H4 (cell line): ENCODE measurements at places on chromosomes 16 and 17.

- DNase-seq, result no peak
These were observed 383.9 kb downstream of the WWOX start for GRCh38 chr16:78483124-78483992.

DNA sequence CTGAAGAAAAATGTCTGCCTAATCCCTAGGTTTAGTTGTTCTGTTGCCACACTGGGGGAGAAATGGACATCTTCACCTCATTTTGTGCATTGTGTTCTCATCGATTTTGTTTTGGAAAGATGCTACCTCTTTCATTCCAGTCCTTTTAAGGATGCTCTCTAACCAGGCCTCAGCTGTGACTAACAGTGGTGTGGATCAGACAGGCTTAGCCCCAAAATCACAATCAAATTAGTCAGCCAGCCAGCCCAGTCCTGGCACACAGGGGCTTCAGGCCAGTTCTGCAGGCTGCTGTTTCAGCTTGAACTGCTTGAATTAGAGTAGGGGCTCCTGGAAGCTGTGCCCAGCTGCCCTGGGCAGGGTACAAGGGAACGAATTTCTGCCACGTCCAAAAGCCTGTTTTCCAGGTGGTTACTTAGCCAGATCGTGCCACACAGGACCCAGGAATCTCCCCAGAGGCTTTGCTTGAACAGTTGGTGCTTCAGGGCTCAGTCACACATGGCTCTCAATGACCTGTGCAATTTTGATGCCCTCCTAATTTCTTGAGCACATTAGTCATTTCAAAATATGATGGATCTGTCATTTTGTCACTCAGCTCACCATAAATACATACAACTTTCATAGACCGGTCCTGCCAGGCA is 60.7 kb downstream of the CLEC16A start:
- no peak for DNase-seq

GRCh38 chr16:23597003-23597756 is 1.1 kb upstream of the NDUFAB1 start:
- DNase-seq, result peak; percentile 11

- DNase-seq, result no peak
These were observed 12.7 kb upstream of the SPNS2 start for GRCh38 chr17:4485676-4486646.

- peak; percentile 94 for DNase-seq
These were observed 14.0 kb upstream of the MPRIP start for GRCh38 chr17:17028059-17028877.

GRCh38 chr17:10197721-10198508 is 491 bp downstream of the GAS7 start:
- DNase-seq, result no peak

DNA sequence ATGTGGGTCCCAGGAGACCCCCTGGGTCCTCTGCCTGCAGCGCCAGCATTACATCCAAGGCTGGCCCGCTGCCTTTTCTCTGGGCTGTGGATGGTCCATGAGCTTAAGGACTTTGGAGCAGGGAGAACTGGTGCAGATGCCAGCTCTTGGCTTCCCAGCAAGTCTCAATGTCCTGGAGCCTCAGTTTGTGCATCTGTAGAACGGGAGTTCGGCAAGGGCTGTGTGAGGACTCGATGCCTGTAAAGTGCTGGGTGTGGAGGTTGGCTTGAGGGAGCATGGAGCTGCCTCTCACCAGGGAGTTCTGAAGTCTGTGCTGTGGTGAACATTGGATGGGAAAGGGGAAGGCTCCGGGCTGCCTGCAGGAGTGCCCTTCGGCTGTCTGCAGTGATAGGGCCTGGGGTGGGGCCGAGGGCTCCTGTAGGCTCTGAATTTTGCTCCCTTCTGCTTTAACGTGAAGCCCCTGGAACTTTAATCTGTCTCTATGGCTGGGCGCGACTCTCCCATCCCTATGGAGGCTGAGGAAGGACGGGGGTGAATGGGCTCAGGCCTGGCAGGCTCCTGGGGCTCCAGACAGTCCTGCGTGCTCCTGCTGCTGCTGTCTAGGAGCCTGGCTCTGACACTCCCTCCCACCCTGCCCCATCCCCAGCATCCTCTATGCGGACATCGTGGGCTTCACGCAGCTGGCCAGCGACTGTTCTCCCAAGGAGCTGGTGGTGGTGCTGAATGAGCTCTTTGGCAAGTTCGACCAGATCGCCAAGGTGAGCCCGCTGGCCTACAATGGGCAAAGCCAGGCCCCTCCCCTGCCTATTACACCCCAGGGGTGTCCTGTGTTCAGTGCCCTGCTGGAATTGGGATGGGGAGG is 27.9 kb downstream of the ADCY7 start:
- DNase-seq, result no peak

DNA sequence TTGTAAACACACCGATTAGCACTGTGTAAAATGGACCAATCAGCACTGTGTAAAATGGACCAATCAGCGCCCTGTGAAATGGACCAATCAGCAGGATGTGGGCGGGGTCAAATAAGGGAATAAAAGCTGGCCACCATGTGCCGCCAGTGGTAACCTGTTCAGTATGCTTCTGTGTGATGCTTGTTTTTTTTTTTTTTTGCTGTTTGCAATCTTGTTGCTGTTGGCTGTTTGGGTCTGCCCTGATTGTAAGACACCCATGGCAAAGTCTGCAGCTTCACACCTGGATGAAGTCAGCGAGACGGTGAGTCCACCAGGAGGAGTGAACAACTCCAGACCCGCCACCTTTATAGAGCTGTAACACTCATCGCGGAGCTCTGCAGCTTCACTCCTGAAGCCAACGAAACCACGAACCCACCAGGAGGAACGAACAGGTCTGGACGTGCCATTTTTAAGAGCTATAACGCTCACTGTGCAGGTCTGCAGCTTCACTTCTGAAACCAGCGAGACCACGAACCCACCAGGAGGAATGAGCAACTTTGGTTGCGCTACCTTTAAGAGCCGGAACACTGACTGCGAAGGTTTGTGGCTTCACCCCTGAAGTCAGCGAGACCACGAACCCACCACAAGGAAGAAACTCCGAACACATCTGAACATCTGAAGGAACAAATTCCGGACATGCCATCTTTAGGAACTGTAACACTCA is 85.0 kb upstream of the MED9 start:
- DNase-seq, result no peak

GRCh38 chr17:78433013-78433727 is 54.7 kb downstream of the PGS1 start:
- no peak for DNase-seq

GRCh38 chr17:81386646-81387099 is 8.6 kb upstream of the BAHCC1 start:
- DNase-seq, result no peak

DNA sequence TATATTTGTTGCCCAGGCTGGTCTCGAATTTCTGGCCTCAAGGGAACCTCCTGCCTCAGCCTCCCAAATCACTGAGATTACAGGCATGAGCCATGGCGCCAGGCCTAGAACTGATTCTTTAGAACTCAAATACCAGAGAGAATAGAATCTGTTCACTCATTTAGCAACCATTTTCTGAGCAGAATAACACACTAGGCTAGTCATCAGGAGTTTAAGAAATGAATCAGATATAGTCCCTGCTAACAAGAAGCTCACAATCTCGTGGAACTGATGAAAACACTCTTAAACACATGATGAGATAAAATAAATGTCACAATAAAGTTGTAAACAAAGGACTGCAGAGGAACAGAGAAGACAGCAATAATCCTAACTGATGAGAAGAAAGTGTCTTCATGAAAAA is 55.8 kb upstream of the ADCY9 start:
- no peak for DNase-seq

- no peak for DNase-seq
These were observed 50.2 kb downstream of the SLC47A1 start for GRCh38 chr17:19583871-19584270.

DNA sequence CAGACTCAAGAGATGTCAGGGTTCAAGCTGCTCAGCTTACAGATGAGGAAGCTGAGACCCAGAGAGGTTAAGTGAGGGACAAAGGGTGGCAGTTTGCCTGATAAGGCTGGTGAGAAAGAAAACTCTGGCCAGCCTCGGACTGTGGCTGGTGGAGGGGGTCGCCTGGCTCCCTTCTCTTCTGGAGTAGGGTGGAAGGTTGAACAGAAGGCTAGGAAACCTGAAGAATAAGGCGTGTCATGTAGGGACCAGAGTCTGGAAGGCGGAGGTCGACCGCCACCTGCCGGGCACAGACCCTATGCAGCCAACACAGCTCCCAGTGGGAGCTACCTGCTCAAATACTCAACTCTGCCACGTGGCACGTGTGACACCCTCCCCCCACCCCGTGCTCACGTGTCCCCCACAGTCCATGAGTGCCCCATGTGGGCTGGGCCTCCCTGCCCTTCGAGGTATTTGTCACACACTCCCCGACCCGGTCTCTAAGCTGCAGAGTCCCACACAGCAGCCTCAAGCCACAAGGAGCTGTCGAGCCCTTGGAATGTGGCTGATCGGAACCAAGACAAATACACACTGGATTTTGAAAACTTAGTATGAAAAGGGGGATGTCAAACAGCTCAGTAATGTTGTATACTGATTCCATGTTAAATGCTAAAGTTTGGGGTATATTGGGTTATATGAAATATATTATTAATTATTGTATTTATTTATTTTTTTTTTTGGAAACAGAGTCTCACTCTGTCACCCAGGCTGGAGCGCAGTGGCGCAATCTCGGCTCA is 11.8 kb downstream of the HID1 start:
- DNase-seq, result peak; percentile 87

- DNase-seq, result peak; percentile 43
These were observed 40.9 kb downstream of the RFFL start for GRCh38 chr17:35022536-35023063.

- no peak for DNase-seq
These were observed 147.8 kb downstream of the SPECC1 start for GRCh38 chr17:20157001-20157310.
